ENCODE measurements at places on chromosomes 5 and 9.

- DNase-seq: no peak
Measured at GRCh38 chr5:174453690-174454089, 270.7 kb upstream of the MSX2 start.

DNA sequence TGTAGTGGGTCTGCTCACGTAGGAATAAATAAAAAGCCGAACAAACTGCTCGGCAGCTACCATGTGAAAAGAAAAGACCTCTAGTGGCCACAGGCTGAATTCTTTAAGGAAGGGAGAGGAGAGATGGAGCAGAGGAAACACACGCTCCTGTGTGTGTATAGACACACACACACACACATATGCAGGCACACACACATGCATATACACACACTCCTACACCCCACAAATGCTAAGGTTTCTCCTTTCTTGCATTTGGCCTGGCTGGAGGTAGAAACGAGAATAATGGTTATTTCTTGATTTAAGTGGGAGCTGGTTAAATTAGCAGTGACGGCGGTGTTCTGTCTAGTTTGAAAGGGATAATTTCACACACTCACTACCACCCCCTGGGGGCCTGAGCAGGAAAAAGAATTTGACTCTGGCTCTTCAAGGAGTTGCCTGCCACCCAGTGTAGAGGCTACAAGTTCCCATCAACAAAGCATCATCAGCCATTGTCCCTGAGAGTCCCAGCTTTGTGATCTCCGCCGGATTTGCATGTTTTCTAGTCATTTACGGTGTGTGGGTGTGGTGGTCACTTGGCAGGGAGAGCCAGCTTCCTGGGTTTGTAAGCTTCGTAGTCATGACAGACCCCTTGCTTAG lies at the start of gene INSYN2B:
Gene INSYN2B, minus strand, starts transcription at position 78 of the 636 bp plus-strand sequence. CDS start 96,597 bp downstream, outside the sequence.
- no peak for DNase-seq

- DNase-seq: no peak
Measured at GRCh38 chr9:106728860-106729259, 134.1 kb upstream of the ZNF462 start.

DNA sequence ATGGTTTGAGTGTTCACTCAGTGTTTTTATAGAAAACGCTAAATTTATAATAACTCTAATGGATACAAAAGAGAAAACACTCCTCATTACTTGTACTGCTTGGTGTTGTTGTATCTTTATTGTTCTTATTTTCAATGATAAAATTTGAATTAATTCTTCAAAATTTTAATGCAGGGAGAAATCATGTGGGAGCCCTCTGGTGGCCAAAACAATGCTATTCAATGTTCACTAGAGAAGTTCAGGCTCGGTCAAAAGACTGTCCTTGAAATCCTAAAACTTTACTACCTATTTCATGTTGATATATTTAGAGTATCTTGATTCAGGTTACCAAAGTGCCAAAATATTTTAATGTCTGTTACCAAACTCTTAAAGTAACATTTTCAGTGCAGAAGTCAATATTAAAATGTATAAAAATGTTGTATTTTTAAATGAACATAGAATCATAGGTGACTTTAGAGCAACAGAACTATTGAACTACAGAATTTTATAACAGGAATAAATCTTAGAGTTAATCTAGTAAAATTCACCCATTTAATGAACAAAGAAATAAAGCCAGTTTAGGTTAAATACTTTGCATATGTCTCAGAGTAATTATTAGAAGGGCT lies 1259.8 kb downstream of the PTPRD start:
- DNase-seq: no peak

DNA sequence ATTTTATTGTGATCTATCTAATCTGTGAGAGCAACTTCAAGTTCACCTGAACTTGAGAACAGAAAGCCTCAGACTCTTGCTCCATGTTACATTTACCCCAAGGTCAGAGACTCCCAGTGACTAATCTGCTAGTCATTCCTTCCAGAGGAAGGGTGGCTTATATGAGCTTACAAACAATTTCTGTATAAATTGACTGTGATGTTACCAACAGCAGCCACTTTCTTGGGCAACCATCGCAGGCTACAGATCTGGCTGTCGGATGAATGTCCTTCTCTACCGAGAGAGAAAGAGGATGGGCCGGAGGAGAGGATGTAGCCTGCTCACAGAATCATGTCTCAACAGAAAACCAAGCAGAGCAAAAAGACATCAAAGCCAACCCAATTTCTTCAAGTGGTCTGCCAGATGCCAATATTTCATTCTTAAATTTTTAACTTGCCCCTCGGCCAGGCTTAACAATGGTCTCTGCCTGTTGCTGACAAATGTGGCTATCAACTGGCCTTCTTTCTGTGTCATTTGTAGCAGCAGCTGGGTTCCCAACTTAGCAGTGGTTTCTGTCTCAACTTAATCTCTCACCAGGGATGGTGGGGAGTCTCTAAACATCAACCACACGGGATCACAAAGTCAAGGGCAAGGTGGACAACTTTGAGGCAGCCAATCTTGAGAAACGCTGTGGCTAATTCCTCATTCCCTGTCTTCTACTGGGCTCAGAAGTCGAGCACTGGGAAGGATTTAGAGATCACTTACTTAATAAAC lies 81.3 kb downstream of the RAPGEF1 start:
- DNase-seq: no peak

GRCh38 chr5:132437604-132438266 lies 52.8 kb downstream of the IRF1 start:
- DNase-seq: no peak

GRCh38 chr5:140609126-140609525 lies 23.8 kb downstream of the CD14 start:
- DNase-seq: no peak

DNA sequence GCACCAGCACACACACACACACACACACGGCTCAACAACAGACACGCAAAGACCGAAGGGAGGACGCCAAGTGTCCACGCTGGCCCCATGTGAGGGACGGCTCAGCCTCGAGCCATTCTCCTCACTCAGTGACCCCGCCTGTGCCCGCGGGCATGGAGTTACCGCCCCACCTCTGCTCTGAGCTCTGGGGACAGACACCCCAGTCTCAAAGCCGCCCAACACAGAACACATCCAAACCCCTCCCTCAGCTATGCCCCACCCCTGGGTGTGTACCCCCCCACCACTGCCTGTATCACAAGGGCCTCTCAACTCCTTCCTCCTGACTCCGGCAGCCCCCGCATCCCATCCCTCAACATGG lies 81.2 kb downstream of the CAMSAP1 start:
- DNase-seq: no peak

DNA sequence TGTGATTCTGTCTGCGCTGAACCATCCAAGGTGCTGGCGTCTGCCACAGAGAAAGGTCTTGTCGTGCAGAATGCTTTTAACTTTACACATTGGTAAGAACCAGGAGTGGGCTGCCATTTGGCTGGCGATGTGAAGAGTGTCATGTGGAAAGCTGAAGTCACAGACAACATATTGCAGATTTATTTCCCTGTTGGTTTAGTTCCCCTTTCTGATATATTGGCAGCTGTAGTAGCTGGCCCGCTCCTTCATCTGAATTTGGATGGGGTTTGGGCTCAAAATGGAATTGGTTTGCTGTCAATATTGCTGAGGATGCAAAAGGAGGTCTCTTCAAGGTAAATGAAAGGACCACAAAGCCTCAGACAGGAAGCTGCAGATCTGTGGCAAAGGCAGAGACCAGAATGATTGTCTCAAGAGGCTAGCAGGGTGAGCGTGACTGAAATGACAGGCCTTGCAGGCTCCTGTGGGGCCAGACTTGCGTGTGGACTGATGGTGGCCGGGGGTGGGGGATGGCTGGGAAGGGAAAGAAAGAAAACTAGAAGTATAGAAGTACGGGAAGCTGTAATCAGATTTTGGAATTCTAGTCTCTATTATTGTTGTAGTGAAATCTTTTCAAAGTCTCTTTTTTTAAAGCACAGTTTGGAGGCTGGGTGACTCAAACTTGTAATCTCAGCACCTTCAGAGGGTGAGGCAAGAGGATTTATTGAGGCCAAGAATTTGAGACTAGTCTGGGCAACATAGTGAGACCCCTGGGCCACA lies 25.1 kb upstream of the CD180 start:
- DNase-seq: no peak

DNA sequence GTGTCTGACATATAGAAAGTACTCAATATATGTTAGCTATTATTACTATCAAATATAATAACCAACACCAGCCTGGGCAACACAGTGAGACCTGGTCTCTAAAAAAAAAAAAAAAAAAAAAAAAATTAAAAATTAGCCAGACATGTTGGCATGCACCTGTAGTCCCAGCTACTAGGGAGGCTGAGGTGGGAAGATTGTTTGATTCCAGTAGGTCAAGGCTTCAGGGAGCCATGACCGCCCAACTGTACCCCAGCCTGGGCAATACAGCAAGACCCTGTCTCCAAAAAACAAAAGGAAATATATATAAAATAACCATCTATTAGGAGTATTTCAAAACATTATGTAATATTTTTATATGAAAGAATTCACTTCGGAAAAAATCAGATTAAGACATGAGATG lies 40.6 kb downstream of the CLINT1 start:
- DNase-seq: no peak

DNA sequence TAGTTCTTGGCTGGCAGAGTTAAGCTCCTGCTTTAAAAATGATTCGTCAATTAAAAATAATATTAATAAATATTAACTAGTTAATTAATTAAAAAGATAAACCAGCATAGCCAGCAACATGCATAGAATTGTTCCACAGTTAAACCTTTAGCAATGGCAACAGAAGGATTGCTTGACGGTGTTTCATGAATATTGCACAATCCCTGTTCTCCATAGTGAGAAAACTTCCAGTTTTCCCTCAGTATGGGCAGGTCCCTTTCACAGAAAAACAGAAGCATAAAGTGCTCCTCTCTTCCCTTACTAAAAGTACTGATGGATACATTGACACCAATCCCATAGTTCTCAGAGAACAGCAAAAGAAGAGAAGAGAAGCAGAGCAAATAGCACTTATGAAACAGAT lies 71.4 kb upstream of the CAST start:
- no peak for DNase-seq

DNA sequence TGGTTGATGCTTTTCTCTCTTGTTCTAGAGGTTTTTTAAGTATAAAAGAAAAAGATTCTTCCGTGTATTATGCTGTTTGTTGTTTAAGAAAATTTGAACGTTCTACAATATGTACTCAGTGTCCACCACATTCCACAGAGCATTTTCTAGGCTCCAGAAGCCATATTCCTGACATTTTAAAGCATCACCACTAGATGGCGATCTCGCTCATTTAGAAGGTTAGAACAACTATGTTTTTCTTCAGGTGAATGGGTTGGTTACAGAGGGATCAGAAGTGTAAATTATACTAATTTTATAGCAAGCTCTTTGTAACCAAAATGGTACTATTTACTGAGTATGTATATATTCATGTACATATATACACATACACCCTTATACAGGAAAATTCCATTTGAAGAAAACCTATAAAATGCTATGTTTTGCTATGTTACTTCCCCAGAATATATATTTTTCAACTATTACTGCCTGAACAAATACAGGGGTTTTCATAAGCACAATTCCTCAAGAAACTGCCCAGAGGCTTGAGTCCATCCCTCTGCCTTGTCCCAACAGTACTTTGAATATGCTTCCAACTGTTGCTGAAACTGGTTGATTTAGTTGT lies 284.3 kb downstream of the CCDC171 start:
- DNase-seq: no peak

GRCh38 chr9:88216126-88216995 lies 78.1 kb upstream of the SPATA31C2 start:
- no peak for DNase-seq

GRCh38 chr9:96241391-96241809 lies 60.6 kb downstream of the HSD17B3 start:
- DNase-seq: no peak

- peak; percentile 3 for DNase-seq
Measured at GRCh38 chr5:132557478-132558172, 848 bp downstream of the RAD50 start.

DNA sequence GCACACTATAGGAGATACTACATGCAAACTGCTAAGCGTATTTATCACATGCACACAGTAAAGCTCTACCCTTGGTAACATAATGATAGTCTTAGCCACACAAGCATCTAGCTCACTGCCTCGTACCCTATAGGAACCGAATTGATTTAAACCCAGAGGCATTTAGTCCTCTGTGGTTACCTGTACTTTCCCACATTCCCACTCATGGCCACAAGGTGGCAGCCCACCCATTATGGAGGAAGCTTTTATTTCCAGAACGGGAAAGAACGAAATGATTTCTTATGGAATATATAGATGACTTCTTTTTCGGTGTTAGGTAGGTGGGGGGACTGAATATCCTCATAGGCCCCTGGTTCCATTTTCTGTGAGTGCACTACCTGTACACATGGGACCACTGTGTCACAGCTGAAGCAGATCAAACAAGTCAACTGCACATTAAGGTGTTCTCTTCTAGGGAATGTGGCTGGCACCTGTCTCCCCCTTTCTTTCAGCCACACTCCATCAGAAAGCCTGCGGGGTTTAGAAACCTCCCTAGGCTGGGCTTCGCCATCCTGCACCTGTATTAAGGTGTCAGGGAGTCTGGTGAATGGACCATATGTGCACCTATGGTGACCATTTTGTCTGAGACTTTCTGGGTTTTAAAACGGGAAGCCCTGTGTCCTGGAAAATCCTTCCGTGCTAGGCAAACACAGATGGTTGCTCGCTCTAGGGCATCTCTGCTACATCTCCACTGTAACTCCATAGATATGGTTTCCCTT lies 313.2 kb downstream of the SLIT3 start:
- DNase-seq: peak; percentile 3
